ENCODE measurements at places on chromosomes 12 and 14. TPM values are rescaled to one million over a fixed set of nuclear protein-coding genes. Genes with fewer than 3 reads are reported as not detected.

GYS2 gene
- total RNA-seq, result not detected

RIPK3 gene
- 7.6 TPM for total RNA-seq

DNA sequence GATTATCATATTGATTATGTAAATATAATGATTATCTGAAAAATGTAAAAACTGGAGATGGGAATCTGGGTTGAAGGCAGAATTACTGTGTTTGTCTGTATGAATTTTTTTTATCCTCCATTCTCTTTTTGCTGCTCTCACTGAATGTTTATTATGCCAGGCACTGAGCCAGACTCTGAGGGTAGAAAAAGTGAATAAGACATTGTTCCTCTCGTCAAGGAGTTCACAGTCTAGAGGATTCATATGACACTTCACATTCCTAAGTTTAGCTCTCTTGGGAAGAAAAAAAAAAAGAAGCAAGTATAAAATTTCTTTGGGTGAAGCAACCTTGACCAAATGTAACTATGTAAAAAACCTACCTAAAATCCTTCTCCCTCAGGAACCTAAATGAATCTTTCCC, 120.9 kb upstream of the LMO3 start:
- DNase-seq, result no peak
- no peak overlapping the region for H3K4me3 ChIP-seq
- H3K27me3 ChIP-seq, result no peaks in the 10 kb centered on the region
- no peaks in the 10 kb centered on the region for H3K4me1 ChIP-seq
- no peak overlapping the region for H3K27ac ChIP-seq

KCNA1 gene
- not detected for total RNA-seq

AQP5 gene
- 25.8 TPM for total RNA-seq

CD163L1 gene
- total RNA-seq, result 8.2 TPM

DNA sequence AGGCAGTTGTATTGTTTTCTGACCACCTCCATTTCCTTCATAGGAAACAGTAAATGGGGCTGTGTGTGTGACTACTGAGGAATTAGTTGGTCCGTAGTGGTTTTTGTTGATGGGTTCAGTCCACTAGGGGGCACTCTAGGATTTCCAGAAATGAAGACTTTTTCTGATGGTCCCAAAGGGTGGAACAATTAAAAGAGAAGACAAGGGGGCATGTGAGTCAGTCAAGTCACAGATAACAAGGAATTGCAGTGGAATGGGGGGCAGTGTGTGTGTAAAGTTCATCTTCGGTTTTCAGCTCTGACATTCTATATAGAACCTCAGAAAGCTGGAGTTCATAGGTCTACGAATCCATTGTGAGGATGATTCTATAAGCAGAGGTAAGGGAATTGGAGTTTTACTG, 186.6 kb upstream of the OR4E1 start:
- H3K4me3 ChIP-seq, result no peak overlapping the region
- no peaks in the 10 kb centered on the region for H3K4me1 ChIP-seq
- DNase-seq, result no peak
- no peak overlapping the region for H3K27ac ChIP-seq

DNA sequence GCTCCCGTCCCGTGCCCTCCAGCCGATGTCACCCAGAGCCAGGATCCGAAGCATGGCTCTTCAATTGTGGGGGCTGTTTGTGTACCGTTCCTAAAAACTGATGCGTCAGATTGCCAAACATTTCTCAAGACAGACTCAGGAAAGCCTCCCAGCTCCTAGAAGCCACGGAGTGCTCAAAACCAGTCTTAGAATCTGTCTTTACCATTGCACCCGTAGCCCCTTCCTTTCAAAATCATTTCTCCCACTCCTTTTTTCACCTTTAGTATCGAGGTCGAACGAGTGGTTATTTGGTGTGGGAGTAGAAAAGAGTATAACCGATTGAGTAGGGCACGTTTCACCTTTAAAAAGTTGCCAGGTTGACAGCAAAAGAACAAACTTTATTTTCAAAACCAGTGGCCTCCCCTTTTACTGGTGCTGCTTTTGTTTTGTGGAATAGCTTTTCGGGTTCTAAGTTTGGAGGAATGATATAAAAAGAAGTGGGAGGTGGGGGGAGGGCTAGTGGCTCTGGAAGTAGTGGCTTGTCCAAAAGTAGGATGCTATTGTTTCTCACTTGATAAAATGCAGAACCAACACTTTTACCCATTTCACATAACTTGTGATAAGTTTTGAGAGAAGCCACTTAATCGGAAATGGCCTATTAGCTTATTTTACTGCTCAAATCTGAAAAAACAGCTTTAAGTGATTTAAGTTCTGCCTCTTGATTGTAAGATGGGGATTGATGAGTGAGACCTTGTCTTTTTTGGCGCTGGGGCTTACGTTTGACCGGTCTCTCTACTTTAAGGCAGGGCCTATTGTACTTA, 803 bp downstream of the STK38L start:
- DNase-seq, result no peak
- H3K4me3 ChIP-seq, result peak overlapping the region; percentile 65
- H3K27me3 ChIP-seq, result no peaks in the 10 kb centered on the region
- no peaks in the 10 kb centered on the region for H3K36me3 ChIP-seq

C12orf56 gene
- 0.91 TPM for total RNA-seq

DNA sequence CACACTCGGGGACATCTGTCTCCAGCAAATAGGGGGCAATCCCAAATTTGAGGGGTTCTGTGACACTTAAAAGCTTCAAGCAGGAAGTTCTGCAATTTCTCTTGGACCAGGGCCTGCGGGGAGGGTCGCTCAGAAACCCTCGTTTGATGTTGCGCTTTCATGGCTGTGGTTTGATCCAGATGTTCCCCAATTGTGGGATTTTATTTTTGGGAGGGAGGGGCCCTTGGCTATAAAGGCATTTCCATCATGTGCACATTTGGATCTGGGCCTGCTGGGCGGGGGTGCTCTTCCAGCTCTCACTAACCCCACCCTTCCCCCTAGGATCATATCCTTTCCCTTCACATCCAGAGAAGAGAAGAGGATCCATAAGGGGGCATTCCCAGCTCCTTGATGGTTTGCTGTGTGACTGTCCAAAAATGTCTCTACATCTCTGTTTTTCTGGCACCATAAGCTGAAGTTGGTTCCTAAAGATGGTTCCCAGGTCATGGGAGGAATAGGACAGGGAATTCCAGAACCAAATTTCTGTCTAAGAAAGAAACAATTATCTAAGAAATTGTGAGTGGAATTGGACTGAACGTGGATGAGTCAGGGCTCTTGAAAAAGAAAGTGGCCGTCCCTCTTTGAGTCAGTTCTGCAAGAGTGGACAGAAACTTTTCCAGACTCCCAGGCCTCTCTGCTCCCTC, 47.2 kb downstream of the SMUG1 start:
- H3K36me3 ChIP-seq, result no peaks in the 10 kb centered on the region
- no peak overlapping the region for H3K4me3 ChIP-seq
- no peaks in the 10 kb centered on the region for H3K27me3 ChIP-seq
- H3K4me1 ChIP-seq, result no peaks in the 10 kb centered on the region

DNA sequence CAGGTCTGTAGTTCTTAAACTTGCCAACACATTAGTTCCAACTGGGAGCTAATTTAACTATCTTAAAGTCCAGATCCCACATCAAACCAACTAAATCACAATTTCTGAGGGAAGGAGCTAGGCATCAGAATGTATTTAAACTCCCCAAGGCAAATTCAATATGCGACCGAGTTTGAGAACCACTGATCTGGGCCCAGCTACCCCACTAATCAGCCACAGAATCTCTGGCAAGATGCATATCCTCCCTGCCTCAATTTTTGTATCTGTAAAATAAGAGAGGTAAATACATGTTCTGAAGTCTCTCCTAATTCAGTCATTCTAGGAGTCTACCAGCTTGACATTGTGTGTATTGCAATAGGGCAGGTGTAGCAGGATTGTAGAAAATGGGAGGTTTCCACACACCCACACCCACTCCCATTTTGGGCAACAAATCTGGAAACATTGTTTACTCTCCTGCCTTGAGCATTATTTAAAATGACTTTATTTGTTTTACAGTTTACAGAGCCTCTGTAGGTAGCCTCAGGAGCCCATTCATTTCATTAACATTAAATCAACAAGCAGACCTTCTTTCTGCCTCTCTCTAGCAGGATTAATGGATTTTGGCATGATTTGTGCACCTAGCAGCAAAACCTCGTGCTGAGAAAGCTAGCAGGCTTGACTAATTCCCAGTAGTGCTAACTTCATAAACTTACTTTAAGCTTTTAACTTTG, 15.6 kb downstream of the LGR5 start:
- H3K36me3 ChIP-seq, result no peaks in the 10 kb centered on the region
- H3K4me3 ChIP-seq, result no peak overlapping the region
- H3K4me1 ChIP-seq, result no peaks in the 10 kb centered on the region
- DNase-seq, result no peak
- no peak overlapping the region for H3K27ac ChIP-seq

DNA sequence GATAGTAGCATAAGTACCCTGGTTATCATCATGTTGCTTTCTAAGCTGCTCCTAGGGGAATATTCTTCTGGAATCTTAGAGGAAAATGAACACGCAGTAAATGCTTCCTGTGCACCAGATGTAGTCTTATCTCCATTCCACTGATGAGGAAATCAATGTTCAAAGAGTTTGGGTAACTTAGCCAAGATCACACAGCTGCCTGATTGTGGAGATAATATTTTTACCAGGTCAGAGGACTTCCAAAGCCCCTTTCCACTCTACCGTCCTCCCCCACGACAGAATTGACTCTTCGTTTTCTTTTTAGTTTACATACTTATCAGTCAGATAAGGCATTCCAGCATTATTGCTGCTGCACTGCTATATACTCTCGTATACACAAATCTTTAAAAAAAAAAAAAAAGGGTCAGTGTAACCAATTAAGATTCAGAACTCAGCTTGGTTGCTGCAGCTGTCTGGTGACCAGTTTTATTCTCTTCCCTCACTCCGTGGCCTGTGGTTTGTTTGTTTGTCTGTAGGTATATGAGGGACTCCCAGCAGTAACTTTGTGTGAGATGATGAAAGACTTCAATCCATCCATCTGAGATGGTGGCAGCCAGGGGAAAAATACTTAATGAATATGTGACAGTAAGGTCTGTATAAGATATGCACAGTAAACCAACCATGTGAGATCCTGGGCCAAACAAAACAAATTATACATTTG, 110.5 kb downstream of the TGFB3 start:
- H3K4me3 ChIP-seq, result no peak overlapping the region
- no peak for DNase-seq
- H3K27ac ChIP-seq, result no peak overlapping the region
- H3K27me3 ChIP-seq, result no peaks in the 10 kb centered on the region

DNA sequence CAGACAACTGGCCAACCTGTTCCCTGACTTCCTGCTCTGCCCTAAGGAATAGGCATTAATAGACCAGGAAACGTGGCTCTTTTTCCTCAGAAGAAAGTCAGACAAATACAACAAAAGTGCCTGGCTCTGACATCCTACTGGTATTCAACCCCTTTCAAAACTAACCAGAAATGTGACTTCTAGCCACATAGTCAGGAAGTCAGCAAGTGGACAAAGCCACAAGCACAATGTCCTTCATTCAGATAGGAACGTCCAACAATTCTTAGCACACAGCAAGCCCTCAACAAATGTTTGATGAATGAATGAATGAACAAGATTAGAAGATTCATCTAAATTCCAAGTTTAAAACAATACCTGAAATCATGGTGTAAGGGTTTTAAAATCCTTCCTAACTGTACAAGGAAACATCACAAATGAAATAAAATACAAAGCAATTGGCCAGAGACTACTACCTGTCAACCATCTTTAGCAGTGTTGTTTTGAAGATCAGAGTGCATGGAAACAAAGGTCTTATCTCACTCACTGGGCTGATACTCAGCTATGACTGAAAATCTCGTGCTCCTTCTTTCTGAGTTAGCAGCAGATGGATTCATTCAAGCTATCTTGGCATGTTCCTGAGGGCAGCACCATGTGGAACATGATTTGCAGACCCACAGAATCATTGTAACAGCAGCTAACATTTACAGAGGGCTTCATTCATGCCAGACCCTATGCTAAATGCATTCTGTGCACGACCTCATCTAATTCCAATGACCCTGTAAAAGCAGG, 16.5 kb downstream of the APPL2 start:
- H3K4me1 ChIP-seq, result peaks cover 50% of the 10 kb centered on the region
- DNase-seq, result no peak
- H3K36me3 ChIP-seq, result no peaks in the 10 kb centered on the region
- H3K27ac ChIP-seq, result peak overlapping the region; percentile 90
- H3K4me3 ChIP-seq, result no peak overlapping the region
- no peaks in the 10 kb centered on the region for H3K27me3 ChIP-seq

GALNT4 gene
- 4.1 TPM for total RNA-seq

DNA sequence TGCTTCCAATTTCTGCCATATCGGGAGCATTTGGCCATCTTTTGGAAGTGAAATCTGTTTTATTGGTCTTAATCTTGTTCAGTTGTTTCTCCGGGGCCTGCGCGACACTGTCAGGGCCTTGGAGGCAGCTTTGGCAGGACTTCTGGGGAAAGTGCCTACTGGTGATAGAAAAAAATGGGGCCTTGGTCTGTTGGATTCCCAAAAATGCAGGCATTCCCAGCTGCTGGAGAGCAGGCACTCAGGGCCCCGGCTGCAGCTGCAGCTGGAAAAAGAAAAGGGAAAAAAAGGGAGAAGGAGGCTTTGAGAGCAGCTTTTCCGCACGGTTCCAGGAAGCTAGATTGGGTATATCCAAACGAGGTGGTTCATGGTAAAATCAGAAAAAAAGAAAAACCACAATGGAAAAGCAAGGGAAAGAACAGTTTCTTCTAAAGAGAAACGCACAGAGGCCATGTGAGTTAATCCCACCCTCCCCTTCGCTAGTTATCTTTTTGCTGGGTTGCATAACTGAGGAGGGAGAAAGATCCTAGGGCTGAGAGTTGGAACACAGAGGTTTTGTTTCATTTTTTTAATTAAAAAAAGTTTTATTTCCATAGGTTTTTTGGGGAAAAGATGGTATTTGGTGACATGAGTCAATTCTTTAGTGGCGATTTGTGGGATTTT, 134.7 kb upstream of the RFLNA start:
- no peak overlapping the region for H3K4me3 ChIP-seq
- H3K27me3 ChIP-seq, result no peaks in the 10 kb centered on the region
- H3K36me3 ChIP-seq, result no peaks in the 10 kb centered on the region

DNA sequence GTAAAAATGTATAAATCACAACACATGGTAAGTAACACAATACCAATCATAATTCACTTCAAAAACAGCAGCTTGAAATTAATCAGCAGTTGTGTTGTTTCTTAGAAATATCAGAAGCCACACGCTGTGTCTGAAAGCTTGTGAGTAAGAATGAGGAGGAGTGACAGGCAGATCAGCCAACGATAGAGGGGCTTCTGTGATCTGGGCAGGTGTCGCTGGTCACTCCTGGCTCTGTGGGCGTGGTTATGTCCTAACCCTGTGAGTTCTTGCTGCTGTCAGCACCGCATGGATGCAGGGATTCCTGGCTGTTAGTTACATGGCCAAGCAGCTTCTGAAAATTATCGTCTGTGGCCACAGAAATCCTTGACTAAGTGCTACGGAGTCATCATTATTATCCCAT, 123.4 kb downstream of the SLC25A47 start:
- H3K27ac ChIP-seq, result no peak overlapping the region
- DNase-seq, result no peak
- no peak overlapping the region for H3K4me3 ChIP-seq
- H3K4me1 ChIP-seq, result no peaks in the 10 kb centered on the region
